IPS DF 19.7 (cell line): ENCODE measurements at places on chromosomes 1 and 21.

DNA sequence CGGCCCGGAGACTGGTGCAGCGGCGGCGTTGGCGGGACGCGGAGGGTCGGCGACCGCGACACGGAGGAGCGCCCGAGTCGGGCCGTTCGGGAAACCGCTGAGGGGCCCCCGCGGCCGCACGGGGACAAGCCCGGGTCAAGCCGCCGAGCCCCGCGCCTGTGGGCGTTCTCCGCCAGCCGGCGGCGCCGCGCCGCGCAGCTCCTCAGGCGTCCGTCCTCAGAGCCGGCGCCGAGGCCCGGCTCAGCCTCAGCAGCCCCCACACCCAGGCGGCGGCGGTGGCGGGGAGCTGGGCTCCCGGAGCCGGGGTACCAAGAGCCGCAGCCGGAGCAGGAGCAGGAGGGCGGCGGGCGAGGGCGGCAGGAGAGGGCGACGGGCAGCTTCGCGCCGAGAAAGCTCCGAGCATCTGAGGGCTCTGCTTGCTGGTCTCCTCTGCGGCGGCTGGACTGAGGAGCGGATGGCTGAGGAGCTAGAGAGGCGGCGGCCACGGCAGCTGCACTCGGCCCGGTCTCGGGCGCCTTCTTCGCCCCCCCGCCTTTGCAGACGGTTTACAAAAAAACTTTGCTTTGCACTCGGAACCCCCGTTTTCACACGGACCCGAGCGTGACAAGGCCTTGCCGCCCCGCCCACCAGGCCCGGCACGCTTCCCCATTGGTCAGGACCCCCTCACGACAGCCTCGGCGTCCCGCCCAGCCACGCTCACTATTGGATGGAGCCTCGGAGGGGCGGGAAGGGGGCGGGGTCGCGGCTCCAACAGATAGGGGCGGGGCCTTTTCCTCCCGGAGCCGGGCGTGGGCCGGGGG lies at the start of gene SLC30A1:
TSS of gene SLC30A1 (minus strand) at position 522 of the 800 bp plus-strand sequence. CDS start 549 bp downstream, outside the sequence.
- no peak for DNase-seq

DNA sequence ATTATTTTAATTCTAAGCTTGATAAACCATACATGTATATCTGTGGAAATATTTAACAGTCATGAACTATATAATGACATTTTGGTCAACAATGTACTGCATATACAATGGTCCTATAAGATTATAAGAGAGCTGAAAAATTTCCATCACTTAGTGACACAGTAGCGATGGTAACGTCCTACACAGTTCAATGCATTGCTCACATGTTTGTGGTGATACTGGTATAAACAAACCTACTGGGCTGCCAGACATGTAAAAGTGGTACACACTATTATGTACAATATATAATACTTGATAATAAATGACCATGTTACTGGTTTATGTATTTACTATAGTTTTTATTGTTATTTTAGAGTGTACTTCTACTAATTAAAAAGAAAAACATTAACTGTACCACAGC lies 841.9 kb downstream of the LTN1 start:
- DNase-seq: no peak

DNA sequence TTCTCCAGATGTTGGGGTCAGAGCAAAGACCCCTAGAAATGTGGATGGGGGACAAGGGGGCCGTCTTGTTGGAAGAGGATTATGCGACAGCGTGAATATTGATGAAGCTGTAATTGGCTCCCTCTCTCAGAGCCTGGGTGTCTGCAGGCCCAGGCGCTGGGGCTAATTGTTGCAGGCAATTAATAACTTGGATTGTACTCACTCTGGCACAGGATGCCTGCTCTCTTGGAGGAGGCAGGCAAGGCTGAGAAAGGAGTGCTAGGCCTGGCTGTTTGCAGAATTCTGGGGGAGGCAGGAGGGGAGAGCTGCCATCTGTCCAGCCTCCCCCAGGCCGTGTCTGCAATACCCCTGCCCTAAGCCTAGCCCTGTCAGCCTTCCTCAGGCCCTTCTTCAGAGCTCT lies 4.1 kb upstream of the DISP3 start:
- DNase-seq: no peak

- DNase-seq: no peak
These were observed 12.8 kb downstream of the SMAP2 start for GRCh38 chr1:40386359-40386723.

DNA sequence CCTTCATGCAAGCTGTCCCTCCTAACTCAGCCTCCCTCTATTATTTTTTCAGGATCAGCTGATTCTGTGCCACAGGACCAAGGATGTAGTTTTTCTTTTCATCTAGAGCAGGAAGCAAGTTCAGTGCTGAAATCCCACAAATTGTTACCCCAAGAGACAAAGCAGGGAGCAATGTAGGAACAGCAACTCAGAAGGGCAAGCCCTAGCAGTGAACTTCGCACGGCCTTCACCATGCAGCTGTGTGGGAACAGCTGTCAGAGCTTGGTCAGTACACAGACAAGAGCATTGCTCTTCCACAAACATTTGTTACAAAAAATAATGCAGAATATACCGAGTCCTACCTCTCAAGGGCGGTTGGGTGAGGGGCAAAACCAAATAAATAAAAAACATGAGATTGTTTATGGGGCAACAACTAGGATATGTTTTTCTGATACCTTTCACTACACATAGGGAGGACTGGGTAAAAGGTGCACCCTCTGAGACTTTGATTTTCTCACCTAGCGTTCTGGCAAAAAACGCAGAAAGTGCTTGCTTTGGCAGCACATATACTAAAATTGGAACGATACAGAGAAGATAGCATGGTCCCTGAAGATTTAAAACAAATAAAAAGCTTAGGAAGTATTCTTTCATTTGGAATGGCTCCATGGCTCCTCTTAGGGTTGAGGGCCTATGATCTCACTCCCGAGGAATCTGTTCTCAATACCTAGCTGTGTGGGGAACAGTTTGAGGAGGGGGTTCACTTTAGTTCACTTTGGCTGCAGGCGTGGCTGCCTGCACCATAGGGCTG lies 37.1 kb upstream of the ANGPTL7 start:
- DNase-seq: no peak
